ENCODE measurements at places on chromosomes 6 and 20.

GRCh38 chr6:43702534-43703440 is 15.2 kb upstream of the MRPS18A start:
- peak; percentile 95 for DNase-seq

GRCh38 chr6:154606457-154606856 is 96.0 kb upstream of the CNKSR3 start:
- DNase-seq, result no peak

DNA sequence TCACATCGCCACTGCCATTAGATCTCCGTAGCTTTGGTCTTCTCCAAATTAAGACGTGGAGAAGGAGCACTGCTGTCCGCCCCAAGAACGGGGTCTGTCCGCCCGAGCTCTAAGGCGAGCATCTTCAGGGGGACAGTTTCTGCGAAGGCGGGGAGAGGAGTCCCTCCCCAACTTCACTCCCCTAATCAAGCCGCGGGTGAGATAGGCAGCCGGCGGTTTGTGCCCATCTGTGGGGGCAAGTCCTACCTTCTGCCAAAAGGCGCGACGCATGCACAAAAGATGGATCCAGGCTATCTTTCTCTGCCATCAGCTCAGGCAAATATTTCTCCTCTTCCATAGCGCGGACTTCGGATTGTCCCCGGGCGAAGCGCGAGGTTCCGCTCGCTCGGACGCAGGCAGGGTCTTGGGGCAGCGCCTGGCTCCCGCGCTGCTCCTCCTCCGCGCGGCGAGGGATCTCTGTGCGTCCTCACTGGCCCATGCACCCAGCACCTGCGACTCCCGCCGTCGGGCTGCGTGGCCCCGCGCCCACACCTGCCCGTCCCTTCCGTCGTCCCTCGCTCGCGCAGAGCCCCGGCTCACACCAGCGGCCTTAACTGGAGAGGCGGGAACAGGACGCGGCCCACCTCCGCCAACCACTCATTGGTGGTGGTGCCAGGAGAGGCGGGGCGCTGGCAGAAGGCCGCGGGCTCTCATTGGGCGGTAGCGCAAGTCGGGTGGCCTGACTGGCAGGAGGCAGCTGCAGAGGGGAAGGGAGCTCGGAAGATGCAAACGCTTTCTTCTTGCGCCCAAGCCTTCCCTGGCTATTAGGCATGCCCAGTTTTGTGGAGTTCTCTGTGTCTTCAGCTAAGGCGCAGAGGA is at the start of gene KHDRBS2:
KHDRBS2 (minus strand) TSS at position 614 of the 858 bp plus-strand sequence.
- DNase-seq, result no peak

DNA sequence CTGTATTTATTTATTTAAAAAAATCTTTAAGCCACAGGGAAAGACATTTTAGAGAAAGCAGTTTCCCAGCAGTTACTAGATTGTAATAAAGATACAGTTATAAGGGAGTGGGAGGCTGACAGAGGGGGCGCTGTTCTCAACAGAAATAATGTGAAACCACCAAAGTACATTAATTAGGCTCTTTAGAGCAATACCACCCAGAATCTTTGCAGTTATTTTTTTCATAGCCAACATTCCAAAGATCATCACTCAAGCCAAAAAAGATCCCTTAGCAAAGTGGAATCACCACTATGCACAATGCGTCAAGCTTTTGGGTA is 331.3 kb upstream of the DEFB112 start:
- DNase-seq, result no peak

- DNase-seq, result no peak
Observed at GRCh38 chr20:62876501-62876901, 14.9 kb upstream of the TCFL5 start.

DNA sequence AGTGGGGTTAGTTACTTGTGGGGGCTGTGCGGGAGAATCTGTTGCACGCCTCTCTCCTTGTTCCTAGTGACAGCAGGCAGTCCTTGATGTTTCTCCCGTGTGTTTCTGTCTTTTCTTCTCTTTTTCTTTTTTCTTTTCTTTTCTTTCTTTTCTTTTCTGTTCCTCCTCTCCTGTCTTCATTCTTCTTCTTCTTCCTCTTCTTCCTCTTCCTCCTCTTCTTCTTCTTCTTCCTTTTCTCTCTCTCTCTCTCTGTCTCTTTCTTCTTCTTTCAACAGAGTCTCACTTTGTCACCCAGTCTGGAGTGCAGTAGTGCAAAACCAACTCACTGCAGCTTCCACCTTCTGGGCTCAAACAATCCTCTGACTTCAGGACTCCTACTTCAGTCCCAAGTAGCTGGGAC is 6.8 kb upstream of the AIG1 start:
- no peak for DNase-seq

DNA sequence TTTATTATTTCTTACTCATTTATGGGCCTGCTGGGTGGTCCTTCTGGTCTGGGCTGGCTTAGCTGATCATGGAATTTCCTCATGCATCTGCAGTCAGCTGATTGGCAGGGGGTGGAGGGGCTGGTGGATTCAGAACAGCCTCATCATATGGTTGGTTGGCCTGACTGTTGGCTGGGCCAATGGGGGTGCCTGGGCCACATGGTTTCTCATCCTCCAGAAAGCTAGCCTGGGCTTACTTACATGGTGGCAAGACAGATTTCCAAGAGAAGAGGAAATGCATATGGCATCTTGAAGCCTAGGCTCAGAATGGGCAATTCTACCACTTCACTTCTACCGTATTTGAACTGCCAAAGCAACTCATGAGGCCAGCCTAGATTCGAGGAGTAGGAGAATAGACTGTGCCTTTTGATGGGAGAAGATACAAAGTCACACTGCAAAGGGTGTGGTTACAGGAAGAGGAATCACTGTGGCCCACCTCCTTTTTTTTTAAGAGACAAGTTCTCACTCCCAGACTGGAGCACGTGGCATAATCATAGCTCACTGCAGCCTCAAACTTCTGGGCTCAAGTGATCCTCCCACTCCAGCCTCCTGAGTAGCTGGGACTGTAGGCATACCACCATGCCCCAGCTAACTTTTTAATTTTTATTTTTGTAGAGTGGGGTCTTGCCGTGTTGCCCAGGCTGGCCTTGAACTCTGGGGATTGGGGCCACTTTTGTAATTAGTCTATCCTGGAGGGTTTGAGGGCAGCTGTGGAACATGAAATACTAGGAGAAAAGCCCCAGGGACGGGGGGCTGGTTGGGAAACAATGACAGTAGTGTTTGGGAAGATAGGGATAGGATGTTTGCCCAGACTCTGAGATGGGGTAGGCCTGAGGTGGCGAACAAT is 47.6 kb upstream of the RNF24 start:
- DNase-seq, result no peak

GRCh38 chr6:39225543-39225942 is 3.7 kb downstream of the KCNK5 start:
- no peak for DNase-seq

All from LHCN-M2 (cell line).